CD4-positive, alpha-beta T cell treated with Interleukin-17A for 4 hours (primary cell): ENCODE measurements at places on chromosomes 3 and 15.
A peak's percentile ranks its signal among the peaks of the same experiment; 100 is the strongest.

GRCh38 chr15:60745469-60746061 lies 266.6 kb upstream of the ICE2 start:
- no peak for DNase-seq

DNA sequence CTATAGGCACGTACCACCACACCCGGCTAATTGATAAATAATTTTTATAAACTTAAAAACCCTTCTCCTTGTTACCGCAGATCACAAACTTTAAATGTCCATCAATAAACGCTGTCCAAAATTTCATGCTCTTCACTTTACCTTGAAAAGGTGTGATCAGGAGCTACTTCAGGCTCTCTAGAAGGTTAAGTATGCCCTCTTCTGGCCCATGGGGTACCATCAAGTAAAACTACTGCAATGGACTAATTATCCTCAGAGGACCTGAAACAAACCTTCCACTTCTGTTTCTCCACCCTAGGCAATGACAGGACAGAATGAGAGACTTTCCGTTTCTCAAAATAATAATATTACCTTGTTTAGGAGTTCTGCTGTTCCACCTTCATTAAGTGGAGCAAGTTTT lies 9.2 kb downstream of the LZTFL1 start:
- DNase-seq, result no peak

- DNase-seq, result no peak
Observed at GRCh38 chr15:55532944-55533343, 24.9 kb upstream of the DNAAF4 start.

GRCh38 chr3:11291808-11292207 lies 19.6 kb downstream of the ATG7 start:
- no peak for DNase-seq

DNA sequence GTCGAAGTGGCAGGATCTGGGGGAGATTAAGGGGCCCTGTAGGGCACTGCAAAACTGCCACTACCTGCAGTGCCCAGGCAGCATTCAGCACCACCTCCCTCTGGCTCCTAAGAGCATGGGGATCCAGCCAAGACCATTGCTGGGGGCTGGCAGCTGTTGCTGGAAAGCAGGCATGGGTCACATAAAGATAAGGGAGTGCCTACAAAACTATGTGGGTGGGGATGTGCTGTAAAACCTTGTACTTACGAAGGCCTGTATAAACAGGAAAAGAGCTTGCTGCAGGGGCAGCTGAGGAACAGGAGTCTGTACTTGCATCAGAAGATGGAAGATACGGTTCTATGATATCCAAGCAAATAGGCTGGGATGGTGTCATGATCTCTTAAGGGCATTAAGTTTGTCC lies 27.1 kb downstream of the IL20RB start:
- no peak for DNase-seq

DNA sequence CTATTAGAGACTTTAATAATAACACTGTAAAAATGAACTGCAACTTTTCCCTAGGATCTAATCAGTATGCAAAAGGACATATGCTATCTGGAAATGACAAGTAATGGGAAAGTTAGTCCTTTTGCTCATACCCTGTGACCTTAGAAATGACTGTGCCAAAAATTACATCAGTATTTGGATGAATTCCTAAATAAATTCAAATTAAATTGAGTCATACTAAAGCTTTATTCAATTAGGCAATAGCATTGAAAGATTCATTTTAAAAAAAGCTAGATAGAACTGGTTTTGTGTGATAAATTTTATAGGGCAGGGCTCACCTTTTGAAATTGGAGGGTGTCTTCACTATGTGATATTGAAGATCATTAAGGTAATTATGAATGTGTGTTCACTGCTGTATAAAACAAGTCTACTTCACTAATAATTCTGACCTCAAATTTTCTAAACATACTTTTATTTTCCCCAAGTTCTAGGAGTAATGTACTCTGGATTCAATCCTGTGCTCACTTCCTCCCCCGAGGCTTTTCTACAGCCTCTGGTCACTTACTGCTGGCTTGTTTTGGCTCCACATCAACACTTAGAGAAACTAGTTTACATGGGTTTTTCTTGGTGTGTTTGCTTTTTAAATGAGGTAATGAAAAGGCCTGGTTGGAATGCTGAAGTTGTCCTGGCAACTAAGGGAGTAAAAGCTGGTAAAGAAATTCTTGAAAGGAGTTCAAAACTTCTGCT lies 44.4 kb upstream of the SPTSSB start:
- DNase-seq, result no peak

DNA sequence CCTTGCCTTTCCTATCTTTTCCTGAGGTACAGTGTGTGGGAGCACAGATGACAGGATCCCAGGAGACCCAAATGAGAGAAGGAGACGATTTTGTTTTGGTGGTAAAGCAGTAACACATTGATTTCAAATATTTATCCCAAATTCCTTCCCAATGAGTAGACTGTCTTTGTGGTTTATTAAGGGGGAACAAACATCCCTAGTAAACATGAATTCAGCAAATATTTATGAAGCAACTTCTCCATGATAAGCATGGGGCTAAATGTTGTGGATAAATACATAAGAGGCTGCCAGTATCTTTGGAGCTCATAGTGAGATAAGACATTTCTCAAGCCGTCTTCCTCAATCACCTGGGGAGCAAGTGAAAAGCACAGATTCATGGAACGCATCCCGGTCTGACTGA lies 460.8 kb upstream of the CFAP20DC start:
- DNase-seq, result no peak

DNA sequence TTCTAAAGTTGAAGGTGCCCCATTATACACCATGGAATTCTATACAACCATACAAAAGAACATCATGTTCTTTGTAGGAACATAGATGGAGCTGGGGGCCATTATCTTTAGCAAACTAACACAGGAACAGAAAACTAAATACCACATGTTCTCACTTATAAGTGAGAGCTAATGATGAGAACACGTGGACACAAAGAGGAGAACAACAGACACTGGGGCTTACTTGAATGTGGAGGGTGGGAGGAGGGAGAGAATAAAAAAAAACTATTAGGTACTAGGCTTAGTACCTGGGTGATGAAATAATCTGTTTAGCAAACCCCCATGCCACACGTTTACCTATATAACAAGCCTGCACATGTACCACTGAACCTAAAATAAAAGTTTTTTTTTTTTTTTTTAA lies 342.7 kb downstream of the PLCL2 start:
- DNase-seq, result no peak

DNA sequence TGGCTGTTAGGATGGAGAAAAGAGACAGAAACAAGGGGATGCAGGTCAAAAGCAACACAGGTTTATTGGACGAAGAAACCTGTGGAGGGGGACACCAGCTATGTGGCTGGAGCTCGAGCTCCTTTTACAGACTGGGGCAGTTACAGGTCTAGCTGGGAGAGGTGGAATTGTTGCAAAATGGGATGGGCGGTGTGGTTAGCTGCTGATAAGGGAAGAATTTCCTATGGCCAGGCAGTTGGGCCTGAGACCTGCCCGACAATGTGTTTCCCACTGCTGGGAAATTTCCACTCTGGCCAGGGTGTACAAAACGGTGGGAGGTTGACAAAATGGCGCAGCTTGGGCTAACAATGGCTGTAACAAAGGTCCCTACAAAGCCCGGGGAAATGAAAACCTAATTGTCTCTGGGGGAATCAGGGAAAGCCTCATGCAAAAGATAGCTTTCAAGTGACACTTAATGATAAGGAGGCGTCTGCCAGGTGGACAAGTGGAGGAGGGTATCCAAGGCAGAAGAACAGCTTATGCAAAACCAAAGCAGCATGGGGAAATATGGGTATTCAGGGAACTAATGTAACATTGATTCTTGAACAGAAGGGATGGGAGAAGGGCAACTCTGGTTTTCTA lies 137.4 kb upstream of the SGO1 start:
- DNase-seq, result no peak

GRCh38 chr3:191051037-191051436 lies 148.0 kb upstream of the OSTN start:
- no peak for DNase-seq

GRCh38 chr3:127975153-127976029 lies 60.4 kb downstream of the KBTBD12 start:
- DNase-seq, result no peak

- DNase-seq, result no peak
Observed at GRCh38 chr3:194565597-194566190, 67.5 kb downstream of the TMEM44 start.

GRCh38 chr3:50132421-50133282 lies 22.5 kb upstream of the SEMA3F start:
- no peak for DNase-seq

- no peak for DNase-seq
Observed at GRCh38 chr15:68163191-68163590, 41.9 kb downstream of the CALML4 start.

DNA sequence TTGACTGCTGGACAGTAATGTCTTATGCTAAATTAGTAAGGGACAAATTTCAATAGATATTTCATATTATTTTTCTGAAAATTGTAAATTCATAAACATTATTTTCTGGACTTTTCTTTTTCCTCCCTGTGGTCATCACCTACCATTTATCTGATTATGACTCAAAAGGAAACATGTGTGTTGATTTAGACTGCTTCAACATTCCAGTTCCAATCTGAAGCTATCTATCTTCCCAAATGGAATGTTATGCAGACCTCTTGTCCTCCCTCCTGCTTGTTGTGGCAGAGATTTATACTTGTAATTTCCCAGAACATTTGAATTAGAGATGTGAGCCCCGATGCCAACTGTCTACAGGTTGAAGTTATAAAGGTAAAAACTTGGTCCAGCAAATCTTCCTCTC lies 803.4 kb downstream of the TUSC7 start:
- DNase-seq, result no peak

GRCh38 chr3:14377838-14378169 lies 24.6 kb upstream of the SLC6A6 start:
- DNase-seq, result peak; percentile 44

DNA sequence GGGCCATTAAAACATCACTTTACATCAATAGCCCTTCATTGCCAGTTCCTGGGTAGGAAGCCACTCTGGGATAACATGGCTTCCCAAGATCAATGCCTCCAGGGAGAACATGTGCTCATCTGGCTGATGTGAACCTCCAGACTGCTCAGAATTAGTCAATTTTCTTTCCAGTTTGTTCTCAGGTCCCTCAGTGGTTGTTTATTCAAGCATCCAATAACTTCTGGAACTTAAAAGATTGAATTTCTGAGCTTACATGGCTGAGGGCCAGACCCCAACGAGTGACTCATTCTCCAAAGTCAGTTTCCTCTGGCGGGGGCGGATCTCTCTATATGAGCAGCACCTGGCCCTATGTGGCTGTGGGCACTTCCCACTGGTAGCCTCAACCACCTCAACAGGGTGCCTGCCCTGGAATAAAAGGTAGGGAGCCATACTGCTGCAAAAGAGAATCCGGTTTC lies 34.0 kb downstream of the LYZL4 start:
- DNase-seq, result peak; percentile 19

GRCh38 chr15:76714950-76715349 lies 190.2 kb downstream of the SCAPER start:
- DNase-seq, result no peak

DNA sequence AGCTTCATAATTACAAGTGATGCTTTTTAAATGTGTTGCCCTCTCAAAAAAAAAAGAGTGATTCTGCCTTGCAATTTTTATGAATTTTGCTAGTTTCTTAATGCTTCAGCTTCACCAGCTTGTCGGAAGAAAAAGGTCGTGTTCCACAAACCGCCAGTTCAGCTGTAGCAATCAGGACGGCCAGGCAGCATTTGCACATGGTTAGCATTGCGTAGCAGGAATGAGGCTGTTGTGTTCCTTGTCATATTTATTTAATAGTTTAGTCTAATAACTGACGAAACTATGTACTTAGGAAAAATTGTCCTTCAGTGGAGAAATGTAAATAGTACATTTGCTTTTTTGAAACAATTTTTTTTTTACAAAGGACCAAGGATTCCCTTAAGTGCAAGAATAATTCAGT lies 64.9 kb upstream of the SELENOK start:
- no peak for DNase-seq
